Activated CD4-positive, alpha-beta T cell treated with anti-CD3 and anti-CD28 coated beads for 48 hours (primary cell): ENCODE measurements at places on chromosomes 7 and 10.

DNA sequence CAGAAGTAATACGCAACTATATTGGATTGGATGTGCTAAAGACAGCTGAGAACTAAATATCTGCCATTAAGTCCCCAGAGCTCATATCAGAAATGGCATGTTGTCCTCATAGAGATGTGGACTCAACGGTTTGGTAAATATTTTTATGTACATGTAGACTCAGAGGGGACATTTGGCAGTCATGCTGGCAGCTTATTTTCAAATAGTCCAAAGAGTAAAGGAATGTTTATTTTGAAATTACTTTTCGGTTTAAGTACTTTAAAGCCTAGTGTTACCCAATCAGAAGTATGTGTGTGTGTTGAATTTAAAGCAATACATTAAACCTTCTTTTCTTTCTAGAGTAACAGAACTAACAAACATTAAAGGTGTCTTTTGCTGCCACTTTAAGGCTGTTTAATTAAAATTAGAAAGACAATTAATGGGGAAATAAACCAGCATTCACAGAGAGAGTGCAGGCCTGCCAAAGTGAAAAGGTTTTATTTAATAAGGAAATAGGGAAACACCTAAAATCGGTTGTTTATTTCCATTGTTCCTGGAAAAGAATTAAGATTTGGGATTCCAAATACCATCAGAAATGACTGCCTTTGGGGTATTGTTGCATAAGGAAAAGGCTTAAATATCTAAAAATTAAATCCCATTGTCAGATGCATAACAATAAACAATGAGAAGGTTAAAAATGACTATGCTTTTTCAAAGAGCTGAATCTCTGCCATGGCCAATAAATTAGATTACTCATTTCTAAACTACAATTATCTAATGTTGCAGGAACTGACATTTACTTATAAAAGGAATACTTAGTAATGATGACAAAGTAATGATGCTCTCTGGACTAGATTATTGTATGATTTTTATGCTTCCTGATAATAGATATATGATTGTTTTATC, 113.4 kb upstream of the AHR start:
- DNase-seq = no peak

- DNase-seq = no peak
Measured at GRCh38 chr10:44263771-44264170, 121.1 kb downstream of the CXCL12 start.

- DNase-seq = no peak
Measured at GRCh38 chr10:118729641-118730258, 25.0 kb downstream of the CACUL1 start.

- DNase-seq = no peak
Measured at GRCh38 chr7:138961159-138961558, 20.0 kb downstream of the KIAA1549 start.

DNA sequence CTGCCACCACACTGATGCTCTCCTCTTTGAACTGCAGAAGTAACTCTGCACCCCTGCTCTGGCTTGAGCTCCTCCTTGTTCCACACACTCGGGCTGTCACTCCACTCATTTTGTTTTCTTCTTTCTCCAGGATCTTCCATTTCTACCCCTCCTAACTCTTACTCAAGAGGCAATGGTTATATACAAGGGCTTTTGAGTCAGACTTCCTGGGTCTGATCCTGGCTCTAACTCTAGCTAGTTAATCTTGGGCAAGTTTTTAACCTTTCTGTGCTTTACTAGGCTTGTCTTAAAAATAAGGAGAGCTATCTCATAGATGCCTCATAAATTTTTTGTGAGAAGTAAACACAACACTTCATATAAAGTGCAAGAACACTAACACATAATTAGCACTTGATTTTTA, 45.3 kb upstream of the GNAI1 start:
- DNase-seq = no peak

GRCh38 chr10:3714531-3714930, 70.5 kb downstream of the KLF6 start:
- no peak for DNase-seq

GRCh38 chr7:110534241-110534931, 556.5 kb upstream of the LRRN3 start:
- no peak for DNase-seq

DNA sequence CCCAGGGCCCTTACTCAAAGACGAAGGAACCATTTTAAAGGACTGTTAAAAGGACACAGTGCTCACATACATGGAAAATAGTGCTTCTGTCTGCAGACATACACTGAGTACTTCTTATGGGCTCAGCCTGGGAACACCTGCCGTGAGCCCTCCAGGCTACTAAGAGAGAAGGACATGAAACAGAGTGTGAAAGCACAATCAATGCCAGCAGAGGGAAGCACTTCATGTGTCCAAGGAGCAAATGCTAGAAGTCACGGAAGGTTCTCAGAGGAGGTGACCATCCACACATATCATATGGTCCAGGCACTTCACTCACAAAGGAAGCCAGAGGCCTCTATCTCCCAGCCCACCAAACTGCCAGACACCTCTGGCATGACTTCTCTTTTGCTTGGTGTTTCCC, 15.5 kb downstream of the ELMO1 start:
- no peak for DNase-seq

DNA sequence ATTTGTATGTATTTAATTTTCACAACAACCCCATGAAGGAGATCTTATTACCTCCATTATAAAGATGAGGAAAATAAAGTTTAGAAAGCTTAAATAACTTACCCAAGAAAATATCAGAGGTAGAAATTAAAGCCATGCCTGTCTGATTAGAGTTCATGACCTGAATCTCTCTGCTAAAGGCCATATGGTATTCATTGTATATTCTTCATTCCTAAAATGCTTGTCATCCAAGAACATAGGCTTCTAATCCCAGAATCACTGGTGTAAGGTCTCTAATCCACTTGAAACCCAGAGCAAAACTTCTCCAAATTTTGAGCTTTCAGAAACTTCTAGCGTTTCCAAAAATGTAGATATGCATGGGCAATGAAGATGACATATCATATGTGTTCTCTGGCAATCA, 72.3 kb upstream of the YAE1 start:
- DNase-seq = no peak

- no peak for DNase-seq
Measured at GRCh38 chr10:124236816-124237215, 143.4 kb upstream of the CHST15 start.

GRCh38 chr7:46651561-46652088, 730.6 kb upstream of the IGFBP3 start:
- no peak for DNase-seq

DNA sequence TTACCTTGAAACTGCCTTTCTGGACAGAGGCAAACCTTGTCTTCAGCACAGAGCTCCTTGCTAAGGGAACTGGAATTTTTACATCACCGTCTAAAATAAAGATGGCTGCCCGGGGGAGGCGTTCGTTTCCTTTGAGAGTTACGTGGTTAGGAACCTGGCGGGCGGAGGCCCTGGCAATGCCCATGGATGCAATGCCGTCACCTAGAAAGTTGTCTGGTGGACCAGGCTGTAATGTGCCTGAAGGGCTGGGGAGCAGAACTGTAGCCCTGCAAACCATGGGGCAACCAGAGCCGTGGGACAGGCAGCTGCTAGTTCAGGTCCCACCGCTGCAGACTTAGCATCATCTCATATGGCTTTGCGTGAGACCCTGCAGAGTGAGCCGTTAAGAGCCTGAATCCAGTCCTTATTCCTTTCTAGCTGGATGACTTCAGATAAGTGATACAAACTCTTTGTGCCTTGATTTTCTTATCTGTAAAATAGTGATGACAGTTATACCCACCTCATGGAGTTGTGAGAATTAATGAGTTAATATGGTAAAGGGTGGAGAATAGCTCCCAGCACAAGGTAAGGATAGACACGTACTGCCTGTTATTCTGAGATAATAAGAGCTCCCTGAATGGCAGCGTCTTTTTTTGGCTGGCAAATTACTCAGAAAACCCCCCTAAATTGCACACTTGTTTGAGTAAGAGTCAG, 219.7 kb downstream of the EMX2 start:
- DNase-seq = no peak

GRCh38 chr10:42999385-43000020, 77.4 kb upstream of the RET start:
- no peak for DNase-seq
